ENCODE measurements at places on chromosomes 13 and 19.

GRCh38 chr13:60094385-60095088 lies 69.2 kb downstream of the DIAPH3 start:
- no peak for ATAC-seq

DNA sequence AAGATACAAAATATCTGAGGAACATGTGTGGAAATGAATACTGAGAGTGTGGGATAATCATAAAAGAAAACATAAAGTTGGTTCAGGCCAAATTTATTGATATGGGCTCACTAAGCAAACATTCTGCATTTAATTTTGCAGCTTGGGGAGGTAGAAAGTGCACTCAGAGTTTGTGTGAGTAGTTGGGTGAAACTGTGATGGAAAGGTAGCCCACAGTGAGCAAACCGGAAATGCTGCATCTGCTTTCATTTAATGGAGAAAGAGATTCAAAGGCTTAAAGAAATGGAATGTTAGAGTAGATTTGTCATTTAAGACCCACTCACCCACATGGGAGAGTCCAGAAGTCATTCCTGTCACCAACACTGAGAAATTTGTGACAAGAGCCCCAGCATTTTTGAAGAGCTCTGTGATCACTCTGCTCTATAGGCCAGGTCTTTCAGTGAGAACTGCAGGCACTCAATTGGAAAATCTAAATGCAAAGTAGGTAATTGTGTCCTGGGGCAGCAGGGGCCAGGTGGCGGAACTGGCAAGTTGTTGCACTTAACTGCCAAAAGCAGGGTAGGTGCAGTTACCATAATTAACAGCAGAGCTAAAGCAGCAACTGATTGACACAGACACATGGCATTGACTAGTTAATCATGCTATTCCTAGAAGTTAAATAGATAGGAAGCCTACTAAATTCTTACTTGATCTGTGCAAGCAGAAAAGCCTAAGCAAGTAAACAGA lies 1228.3 kb upstream of the PCDH20 start:
- ATAC-seq = no peak

- ATAC-seq = no peak
Observed at GRCh38 chr19:49437231-49437630, 4.1 kb downstream of the SLC17A7 start.

- ATAC-seq = no peak
Observed at GRCh38 chr19:54877471-54877870, 3.4 kb downstream of the FCAR start.

DNA sequence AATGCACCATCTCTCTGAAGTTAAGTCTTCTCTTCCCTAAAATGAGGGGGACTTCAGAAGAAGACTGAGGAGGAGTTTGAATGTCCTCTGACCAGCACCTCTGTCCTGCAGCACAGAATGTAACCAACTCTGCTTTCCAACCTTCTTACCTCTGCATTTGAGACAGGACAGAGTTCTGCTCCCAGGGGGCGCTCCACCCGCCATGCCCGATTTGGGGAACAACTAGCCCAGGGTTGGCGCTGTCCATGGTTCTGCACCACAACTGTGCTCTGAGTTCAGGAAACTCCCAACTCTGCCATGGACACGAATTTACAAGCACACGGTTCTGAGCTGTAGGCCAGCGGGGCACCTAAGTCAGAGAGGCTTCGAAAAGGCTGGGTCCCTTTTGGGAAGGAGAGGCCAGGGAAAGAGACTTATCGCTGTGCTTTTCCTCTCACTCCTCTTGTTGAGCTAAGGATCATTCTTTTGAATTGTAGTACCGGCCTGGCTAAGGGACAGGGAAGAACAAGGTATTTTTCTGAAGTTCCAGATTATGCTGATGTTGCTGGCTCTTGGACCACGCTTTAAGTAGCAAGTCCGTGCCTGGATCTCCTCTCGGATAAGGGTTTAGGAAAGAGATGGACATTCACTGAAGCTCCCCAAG lies 22.2 kb downstream of the SIGLEC5 start:
- no peak for ATAC-seq

DNA sequence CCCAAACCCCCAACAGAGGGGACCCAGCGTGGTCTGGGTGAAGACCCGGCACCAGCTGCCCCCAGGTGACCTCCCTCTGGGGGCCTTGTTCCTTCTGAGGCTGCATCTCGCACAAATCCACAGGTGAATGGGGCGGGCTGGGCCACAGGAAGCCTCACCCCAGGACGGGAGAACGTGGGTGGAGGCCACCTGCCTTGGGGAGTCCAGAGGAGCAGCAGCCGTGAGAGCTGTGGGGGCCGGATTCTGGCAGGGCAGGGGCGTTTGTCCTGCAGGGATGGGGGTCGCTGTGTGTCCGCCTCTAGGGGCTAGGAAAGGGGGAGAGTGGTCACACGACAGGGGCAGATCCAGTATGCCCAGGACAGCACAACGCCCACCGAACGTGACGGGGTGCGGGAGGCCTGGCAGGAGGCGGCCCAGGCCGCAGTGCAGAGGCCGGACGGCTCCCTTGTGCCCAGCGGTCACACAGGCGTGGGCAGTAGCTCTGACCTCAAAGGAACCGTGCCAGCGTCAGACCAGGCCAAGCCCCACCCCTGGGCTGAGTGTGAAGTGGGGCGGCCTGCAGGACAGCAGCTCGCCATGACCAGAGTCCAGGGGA lies 6.7 kb downstream of the POLR2E start:
- peak; percentile 7 for ATAC-seq

DNA sequence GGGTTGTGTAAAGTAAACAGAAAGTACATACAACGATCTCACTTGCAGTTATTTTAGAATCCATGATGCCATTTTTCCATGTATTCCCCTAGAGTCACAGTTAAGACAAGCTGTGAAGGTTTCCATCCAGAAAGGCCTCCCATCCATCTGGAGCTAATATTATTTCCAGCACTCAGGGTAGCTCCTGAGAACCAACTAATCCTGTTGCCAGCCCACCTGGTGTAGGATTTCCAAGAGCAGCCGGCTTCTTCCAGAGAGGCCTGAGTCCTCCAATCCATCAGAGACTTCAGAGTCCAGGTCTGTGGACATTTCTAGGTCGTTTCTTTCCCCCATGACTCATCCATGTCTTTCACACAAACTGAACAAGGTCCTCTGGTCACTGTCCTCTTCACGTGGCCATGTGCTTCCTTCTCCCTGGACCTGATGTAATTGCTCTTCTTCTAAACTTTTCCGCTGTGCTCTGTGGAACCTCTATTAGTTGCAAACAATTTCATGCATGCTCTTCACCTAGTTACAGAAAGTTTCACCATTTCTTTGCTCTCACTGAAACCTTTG lies 270.3 kb upstream of the TMTC4 start:
- no peak for ATAC-seq

- ATAC-seq = no peak
Observed at GRCh38 chr13:81458170-81458569, 1117.2 kb upstream of the SPRY2 start.

GRCh38 chr19:19205416-19206410 lies 2.5 kb upstream of the NR2C2AP start:
- ATAC-seq = no peak

DNA sequence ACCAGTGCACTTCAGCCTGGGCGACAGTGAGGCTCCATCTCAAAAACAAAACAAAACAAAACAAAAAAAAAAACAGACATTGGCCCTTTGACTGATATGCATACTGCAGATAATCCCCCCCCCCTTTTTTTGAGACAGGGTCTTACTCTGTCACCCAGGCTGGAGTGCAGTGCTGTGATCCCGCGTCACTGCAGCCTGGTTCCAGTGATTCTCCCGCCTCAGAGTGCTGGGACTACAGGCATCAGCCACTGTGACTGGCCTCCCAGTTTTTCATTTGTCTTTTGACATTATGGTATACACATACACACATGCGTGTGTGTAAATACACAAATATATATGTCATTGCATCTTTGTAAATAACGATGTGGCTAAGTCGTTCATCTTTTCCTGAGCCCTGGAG lies 61.8 kb downstream of the ATP11A start:
- ATAC-seq = no peak

DNA sequence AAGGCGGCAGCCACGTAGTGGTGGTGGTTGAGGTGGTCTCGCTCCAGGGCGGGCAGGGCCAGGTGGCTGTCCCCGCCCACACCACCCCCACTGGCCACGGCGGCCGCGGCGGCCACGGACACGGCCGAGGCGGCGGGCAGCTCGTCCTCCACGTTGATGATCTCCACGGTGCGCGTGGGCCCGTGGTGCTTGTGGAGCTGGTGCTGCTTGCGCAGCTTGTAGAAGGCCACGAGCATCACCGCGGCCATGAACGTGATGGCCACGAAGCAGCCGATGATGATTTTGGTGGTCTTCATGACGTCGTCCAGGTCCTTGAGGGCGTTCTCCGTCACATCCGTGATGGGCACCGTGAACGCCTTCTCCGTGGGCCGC lies 4.0 kb upstream of the ASPDH start:
- no peak for ATAC-seq

DNA sequence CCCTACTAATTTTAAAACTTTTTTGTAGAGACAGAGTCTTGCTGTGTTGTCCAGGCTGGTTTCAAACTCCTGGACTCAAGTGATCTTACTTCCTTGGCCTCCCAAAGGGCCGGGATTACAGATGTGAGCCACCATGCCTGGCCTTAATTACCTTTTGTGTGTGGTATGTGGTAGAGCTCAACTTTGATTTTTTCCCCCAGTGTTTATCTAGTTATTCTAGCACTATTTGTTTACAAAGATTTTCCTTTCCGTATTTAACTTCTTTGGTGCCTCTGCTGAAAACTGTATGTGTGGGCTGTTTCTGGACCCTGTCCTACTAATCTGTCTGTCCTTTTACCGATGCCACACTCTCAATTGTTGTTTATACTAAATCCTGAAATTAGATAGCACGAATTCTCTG lies 9.4 kb upstream of the ERCC5 start:
- no peak for ATAC-seq

GRCh38 chr13:112840472-112841302 lies 128.3 kb upstream of the MCF2L start:
- no peak for ATAC-seq

- ATAC-seq = peak; percentile 2
Observed at GRCh38 chr19:6213266-6213595, 66.5 kb downstream of the MLLT1 start.

GRCh38 chr19:38538386-38538785 lies 79.4 kb downstream of the MAP4K1 start:
- no peak for ATAC-seq

- no peak for ATAC-seq
Observed at GRCh38 chr19:39737351-39737750, 478 bp downstream of the CLC start.

DNA sequence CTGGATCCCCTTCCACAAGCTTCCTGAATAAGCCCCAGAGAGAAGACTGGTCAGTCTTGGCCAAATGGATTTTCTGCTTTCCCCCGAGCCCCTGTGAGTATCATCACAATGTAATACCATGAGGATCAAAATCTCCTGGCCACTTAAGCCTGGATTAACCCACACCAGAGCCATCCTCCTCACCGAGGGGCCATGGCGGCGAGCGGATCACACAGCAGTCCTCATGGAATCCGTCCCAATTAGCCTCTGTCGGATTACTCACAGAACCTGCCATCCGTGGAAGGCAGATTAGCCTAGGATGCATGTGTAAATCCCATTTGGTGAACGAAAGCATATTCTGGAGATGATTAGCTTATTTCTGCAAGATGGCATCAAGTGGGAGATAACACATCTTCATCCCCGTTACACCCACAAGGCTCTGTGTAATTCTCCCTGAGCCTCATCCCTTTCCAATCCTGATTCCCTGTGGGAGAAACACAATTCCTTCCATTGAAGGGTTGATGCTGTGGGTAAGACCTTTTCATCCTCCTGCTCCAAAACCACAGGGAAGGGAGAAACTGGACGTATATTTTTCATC lies 42.5 kb downstream of the GNG7 start:
- ATAC-seq = no peak

- no peak for ATAC-seq
Observed at GRCh38 chr19:2213799-2214198, 22.3 kb downstream of the PLEKHJ1 start.

DNA sequence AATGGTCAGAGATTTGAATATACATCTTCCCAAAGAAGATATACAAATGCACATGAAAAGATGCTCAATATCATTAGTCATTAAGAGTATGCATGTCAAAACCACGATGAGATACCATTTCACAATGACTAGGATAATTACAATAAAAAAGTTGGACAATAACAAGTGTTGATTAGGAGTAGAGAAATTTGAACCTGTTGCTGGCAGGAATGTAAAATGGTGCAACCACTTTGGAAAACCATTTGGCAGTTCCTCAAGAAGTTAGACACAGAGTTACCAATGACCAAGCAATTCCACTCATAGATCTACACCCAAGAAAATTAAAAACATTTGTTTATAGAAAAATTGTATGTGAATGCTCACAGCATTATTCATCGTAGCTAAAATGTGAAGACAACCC lies 33.2 kb upstream of the STARD13 start:
- ATAC-seq = no peak

DNA sequence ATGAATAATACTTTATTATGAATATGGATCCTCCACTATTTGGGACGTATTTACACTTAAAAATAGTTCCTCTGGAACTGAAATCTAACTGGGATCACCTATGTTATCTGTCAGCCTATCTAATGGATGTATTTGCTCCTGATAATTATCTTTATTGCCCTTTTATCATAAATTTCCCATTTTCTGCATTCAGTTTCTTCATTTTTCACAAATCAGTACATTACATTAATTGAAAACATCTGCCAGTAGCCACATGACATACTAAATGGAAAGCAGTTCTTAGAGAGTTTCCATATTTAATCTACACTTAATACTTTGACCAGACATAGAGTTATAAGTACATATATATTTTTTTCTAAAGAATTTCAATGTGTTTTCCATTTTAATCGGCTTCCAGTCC lies 888.8 kb downstream of the SLITRK6 start:
- no peak for ATAC-seq

GRCh38 chr13:29362849-29363604 lies 232.5 kb downstream of the SLC7A1 start:
- ATAC-seq = peak; percentile 78

DNA sequence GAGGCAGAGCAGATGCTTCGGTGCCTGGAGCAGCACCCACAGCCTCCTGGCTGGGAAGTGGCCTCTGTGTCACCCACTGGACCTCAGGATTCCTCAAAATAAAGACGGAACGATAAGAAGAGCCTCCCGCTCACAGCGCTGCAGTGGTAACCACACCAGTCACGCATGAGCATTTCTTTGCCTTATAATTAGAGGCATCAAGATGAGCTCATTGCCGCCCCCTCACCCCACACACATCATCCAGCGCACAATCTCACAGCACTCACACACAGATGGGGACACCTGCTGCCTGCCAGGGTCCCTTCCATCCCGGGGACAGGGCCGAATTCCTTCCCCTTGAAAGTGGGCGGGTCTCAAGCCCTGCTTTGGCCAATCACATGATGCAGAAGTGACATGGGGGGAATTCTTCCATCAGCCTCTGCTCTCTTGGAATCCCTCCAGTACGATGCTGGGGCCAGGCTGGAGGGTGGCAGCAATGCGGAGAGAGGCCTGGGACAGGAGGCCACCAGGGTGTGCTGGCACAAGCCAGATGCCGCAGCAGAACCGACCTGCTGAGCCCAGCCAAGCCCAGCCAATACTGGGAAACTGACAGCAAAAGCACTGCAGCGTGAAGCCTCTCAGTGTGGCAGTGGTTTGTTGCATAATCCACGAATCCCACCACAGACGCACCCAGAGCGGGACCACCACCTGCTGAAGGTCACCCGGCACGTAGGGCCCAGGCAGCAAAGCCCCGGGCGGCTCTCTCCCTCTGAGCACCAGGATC lies 16.0 kb downstream of the PIP5K1C start:
- peak; percentile 75 for ATAC-seq
